ENCODE measurements at places on chromosomes 5 and 9. TPM values are rescaled to one million over a fixed set of nuclear protein-coding genes. Genes with fewer than 3 reads are reported as not detected.

HTR1A gene
- not detected for total RNA-seq

NAIF1 gene
- total RNA-seq: 16.8 TPM

DNA sequence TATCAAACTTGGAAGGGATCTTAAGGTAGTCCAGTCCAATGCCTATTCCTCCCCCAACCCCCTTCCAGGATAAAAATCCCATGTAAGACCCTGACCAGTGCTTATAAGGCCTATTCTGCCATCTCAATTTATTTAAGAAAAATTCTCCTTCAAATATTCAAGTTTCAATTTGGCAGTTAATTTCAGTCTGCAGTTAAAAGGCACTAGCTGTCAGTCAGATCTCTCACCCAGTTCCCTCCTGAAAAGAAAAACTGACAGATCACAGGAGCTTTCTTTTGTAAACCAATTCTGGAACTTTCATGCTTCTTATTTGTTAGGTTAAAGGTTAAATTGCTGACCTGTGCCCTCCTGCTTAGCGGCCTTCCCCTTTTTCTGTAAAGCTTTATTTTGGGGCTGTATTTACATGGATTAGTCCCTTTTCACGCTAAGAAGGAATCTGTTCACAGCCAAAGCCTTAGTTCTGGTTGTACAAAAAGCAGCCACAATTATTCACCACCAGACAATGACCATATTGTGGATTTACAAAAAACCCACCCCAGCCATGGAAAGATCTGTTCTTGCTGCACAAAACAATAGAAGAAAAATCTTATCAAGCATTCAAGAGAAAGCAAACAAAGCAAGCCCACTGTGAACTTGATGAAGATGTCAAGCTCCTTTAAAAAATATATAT, 68.7 kb downstream of the DENND1A start:
- no peaks in the 10 kb centered on the region for H3K36me3 ChIP-seq
- no peaks in the 10 kb centered on the region for H3K4me1 ChIP-seq
- DNase-seq: no peak
- no peak overlapping the region for H3K4me3 ChIP-seq
- H3K27me3 ChIP-seq: no peaks in the 10 kb centered on the region
- H3K27ac ChIP-seq: no peak overlapping the region

GRCh38 chr5:73415617-73416016, 33.0 kb downstream of the FOXD1 start:
- no peaks in the 10 kb centered on the region for H3K4me1 ChIP-seq
- no peaks in the 10 kb centered on the region for H3K36me3 ChIP-seq
- H3K27me3 ChIP-seq: peaks cover 44% of the 10 kb centered on the region
- no peak overlapping the region for H3K27ac ChIP-seq

DNA sequence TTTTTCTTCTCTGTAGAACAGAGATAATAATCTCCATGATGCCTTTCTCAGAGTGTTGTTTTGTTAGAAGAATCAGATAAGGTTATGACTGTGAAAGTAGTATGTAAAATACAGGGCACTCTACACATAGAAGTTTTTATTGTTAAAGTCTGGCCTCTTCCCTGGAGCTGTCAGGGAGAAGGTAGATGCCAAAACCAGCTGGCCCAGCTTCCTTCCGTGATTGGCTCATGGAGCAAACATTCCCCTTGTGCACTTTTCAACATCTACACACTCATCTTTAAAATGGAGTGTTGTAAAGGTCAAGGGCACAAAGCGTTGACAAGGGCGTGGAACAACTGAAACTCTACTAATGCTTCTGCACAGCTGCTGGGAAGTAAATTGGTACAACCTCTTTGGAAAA, 7.4 kb upstream of the RNF183 start:
- no peak for DNase-seq
- no peak overlapping the region for H3K27ac ChIP-seq
- no peaks in the 10 kb centered on the region for H3K36me3 ChIP-seq
- H3K27me3 ChIP-seq: no peaks in the 10 kb centered on the region

TOR1B gene
- total RNA-seq: 25.5 TPM

DNA sequence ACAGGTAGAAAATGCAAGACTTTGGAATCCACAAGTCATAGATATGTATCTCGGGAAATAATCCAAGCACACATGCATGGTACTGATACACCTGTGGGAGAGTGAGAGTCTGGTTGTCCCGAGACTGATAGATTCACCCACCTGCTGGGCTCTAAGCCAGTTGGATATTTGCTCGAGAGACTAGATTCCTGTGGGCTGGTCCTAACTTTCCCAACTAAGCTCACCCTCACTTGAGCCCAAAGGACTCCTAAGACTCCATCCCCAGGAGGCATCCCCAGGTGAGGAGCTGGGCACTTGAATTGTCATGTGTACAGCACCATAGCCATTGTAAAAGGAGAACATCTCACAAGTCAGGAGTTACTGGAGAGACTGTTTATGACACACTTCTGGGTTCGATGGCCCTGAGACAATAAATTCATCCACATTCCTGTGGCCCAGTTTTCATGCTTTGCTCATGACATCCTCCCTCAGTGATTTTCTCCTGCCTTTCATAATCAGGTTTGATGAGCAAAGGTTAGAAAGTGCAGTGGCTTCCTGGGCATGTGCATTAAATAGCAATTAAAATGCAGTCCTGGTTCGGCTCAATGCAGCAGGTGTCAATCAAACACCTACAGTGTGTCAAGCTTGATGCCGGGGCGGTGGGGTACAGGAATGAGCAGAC, 18.1 kb downstream of the SLC1A1 start:
- DNase-seq: no peak
- H3K4me1 ChIP-seq: no peaks in the 10 kb centered on the region
- H3K27ac ChIP-seq: no peak overlapping the region
- no peak overlapping the region for H3K4me3 ChIP-seq
- no peaks in the 10 kb centered on the region for H3K27me3 ChIP-seq
- H3K36me3 ChIP-seq: no peaks in the 10 kb centered on the region

- no peak for DNase-seq
- H3K27me3 ChIP-seq: peaks cover 4% of the 10 kb centered on the region
- H3K4me1 ChIP-seq: no peaks in the 10 kb centered on the region
- no peak overlapping the region for H3K4me3 ChIP-seq
- H3K36me3 ChIP-seq: no peaks in the 10 kb centered on the region
- no peak overlapping the region for H3K27ac ChIP-seq
Observed at GRCh38 chr5:133222040-133222439, 170.2 kb downstream of the HSPA4 start.

DNA sequence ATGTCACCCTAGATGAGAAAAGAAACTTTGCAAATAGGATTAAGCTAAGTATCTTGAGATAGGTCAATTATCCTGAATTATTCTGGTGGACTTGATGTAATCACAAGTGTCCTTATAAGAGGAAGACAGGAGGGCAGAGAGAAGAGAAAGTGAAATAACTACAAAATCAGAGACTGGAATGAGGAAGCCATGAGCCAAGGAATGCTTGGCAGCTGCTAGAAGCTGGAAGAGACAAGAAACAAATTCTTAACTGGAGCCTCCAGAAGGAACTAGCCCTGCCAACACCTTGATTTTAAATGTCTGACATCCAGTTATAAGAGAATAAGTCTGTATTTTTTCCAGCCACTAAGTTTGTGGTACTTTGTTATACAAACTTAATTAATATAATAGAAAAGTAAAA, 480.0 kb downstream of the NR2F1-AS1 start:
- no peak for DNase-seq
- H3K4me1 ChIP-seq: no peaks in the 10 kb centered on the region
- H3K27ac ChIP-seq: no peak overlapping the region
- no peak overlapping the region for H3K4me3 ChIP-seq
- no peaks in the 10 kb centered on the region for H3K27me3 ChIP-seq
- H3K36me3 ChIP-seq: no peaks in the 10 kb centered on the region
